ENCODE measurements at places on chromosomes 5 and 9.
A peak's percentile ranks its signal among the peaks of the same experiment; 100 is the strongest.

DNA sequence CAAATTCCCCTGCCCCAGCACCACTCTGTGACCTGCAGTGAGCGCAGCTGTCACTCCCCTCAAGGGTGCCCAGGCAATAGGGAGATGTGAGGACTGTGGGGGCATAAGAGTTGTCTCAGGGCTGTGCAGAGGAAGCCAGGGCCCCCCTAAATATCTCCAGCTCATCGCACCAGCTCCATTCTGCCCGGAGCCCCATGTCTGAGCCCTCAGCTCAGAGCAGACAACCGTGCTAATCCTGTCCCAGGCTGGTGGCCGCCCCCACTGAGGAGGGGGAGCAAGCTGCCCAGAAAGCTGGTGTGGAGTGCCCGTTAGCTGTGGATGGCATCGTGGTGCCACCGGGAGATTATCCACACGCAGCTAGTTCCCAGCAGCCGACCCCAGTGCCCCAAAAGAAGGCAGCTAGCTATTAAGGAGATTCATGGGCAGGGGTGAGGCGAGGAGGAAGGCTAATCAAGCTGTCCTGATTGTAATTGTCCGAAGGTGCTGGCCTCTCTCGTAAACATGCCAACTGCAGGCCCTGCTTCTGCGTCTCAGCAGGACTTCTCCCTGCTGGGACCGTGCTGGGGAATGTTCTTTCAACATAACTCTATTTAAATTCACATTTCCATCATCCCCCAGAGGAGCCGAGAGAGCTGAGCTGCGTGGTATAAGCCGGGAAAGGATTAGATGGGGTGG is 17.0 kb upstream of the FIBCD1 start:
- no peak for DNase-seq

GRCh38 chr5:127013407-127013806 is 17.0 kb downstream of the MARCHF3 start:
- DNase-seq = no peak

DNA sequence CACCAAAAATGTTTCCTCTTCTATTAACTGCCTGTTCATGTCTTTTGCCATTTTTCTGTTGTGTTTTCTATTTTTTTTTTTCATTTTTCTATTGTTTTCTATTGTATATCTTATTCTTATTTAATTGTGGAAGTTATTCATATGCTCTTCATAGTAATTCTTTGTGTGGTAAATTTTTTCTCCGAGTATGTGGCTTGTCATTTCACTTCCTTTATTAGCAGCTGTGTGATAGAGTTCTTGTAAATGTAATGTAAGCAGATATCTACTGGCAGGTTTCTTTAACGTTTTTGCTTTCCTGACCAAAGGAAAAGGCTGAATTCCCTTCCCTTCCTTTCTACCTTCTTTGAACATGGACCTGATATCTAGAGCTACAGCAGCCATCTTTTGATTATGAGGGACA is 5.8 kb upstream of the PLPP1 start:
- no peak for DNase-seq

DNA sequence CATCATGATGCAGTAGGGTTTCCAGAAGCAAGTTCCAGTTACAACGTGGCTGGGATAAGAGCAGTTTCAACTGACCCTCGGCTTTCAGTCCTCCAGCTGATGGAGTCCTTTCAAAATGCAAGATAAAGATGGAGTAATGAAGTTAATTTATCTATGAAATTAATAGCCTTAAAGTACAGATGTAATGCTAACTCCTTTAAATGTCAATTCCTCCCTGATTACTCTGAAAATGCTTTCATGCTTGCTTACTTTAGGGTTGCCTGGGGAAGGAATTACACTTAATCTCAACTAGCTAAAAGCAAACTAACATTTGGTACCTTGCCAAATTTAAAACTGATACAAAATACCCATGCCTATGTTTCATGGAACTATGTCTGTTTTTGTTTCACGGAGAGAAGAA is 178.4 kb downstream of the KIAA0825 start:
- no peak for DNase-seq

DNA sequence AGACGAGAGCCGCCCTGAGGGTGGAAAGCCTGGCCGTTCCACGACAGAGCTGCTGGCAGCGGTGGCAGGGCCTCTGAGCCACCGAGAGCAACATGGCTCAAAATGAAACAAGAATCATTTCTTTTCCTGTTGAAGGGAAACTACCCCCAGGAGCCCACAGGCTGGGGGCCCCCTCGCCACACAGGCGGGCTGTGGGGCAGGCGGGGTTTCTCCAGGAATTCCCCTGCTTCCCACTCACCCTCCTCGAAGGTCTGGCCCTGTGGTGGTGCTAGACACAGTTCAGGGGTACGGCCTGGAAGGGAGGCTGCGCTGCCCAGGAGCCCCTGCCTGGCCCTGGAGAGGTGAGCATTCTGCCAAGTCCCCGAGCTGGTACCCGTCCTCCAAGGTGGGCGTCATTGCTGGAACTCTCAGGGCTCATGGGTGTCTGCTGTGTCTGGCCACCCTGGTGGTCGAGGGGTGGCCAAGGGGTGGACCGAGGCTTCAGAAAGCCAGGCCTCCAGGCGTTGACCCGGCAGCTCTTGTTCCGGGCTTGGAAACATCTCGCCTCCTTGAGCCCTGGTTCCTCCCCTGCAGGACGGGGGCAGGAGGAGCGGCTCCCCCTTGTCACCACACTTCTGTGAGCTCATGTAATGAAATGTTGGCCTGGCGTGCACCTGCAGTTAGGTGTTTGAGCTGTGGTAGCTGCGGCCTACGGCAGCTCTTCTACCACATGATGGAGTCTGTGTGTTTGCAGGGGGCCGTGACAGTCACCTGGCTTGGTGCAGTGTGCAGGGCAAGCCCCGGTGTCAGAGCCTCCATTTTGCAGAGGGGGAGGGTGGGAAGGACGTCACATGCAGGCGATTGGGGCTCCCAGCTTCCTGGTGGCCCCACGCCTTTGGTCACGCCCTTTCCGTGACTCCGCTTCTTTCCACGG is 65.3 kb downstream of the RXRA start:
- no peak for DNase-seq

GRCh38 chr9:114159691-114160090 is 4.4 kb downstream of the COL27A1 start:
- no peak for DNase-seq

DNA sequence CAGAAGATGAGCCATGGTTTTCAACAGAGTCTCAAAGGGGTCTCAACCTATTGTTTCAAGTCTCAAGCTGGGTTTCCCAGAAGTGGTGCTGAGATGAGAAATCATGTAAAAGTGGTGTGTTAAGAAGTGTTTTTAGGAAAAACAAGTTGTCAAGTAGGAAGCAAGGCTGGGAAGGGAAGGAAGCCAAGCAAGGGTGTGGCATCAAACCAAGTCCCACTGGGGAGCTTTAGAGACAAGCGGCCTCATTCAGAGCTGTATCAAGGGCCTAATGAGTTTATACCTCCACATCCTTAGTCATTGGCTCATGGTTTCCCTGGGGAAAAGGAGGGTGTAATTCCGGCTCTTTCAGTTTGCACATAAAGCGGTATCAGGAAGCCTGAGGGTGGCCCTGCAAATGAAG is 26.4 kb upstream of the GABRB2 start:
- DNase-seq = no peak

DNA sequence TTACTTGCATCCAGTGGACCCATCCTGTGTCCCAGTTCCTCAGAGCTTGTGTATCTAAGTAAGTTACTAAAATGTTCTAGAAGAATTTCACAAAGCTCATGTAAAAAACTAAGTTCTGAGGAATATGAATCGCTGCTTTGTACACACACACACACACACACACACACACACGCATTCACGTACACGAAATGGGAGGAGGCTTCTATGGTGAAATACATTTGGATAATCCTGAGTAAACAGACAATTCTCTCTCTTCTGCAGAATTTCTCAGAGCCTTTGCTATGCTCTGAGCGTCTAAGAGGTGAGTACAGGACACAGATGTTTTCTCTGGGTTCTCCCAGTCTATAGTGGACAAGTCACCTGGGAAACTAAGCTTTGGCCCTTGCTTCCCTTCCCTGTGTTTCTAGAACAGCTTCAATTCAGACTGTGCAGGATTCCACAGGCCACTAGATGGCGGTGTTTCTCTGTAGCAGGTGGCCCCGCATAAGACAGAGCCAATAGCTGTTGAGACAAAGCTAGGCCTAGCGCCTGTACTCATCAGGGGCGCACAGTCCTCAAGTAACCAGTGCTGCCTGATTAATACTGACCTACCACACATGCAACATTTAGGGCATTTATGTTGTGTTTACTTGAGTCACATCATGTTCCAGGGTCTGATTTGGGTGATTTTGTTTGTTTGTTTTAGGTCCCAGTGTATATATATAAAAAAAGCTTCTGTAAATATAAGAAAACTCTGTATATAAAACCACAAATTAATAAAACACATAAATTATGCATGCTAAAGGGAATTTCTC is 114.8 kb downstream of the LIFR start:
- peak; percentile 92 for DNase-seq

DNA sequence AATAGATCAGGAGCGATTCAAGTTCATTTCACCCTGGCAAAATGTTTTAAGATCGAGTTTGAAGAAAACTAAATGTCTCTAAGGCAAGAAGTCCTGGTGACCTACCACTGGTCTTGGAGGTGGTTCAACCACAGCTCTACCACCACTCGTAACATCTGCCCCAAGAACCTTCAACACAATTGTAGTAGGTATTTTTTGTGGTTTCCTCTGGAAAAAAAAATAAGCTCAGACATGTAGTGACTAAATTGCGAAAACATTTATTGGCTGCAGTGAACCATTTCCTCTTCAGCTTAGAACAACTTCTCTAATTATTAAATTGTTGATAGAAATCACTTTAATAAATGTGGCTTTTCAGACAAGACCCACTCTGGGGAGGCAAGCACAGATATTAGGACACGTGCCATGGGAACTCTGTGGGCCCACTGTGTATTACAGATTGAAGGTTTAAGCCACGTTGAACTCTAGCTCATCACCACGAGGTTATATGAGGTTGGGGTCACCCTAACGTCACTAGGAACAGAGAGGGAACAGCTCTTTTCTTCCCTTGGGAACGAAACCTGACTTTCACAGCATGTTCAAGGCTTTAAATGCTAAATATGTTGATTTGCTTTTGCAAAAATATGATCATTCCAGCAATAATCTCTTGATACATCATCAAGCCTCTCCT is 142.9 kb downstream of the HSD17B3 start:
- no peak for DNase-seq

DNA sequence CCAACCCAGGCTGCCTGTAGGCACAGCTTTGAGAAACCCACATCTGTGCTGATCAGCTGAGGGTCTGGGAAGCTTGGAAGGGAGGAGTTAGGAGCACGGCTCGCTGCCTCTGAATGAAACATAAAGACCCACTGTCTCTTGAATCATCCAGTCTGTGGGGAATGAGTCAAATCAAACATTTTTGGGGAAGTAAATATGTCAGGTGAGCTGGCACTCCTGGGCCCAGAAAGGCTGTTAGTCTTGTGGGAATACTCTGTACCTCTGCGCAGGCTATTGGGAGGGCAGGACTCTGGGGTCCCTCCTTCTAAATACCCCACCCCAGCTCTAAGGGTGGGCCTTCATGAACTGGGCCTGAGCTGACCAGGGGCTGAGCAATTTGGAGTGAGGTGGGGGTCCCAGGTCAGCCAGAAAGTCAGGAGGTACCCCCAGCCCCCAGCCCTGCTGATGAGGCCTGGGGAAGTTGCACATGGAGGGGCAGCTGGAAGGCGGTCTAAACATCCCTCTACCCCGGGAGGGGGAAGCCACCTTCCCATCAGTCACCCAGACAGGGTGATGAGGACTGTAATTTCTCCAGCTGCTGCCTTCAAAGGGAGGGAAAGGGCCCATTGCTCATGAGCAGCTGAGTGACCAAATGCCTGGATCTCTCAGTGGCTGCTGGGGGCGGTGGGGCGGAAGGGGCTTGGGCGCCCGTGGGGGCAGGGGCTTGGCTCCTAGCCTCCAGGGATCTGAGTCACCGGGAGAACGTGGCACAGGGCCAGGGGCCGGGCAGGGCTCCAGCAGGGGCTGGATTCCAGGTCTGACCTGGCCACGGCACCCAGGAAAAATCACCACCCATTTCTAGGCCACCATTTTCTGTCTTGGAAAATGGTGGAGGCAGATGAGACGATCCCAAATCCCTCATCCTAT is 10.8 kb downstream of the FIBCD1 start:
- no peak for DNase-seq

- DNase-seq = no peak
These were observed 2.3 kb downstream of the CCDC69 start for GRCh38 chr5:151221574-151221973.

DNA sequence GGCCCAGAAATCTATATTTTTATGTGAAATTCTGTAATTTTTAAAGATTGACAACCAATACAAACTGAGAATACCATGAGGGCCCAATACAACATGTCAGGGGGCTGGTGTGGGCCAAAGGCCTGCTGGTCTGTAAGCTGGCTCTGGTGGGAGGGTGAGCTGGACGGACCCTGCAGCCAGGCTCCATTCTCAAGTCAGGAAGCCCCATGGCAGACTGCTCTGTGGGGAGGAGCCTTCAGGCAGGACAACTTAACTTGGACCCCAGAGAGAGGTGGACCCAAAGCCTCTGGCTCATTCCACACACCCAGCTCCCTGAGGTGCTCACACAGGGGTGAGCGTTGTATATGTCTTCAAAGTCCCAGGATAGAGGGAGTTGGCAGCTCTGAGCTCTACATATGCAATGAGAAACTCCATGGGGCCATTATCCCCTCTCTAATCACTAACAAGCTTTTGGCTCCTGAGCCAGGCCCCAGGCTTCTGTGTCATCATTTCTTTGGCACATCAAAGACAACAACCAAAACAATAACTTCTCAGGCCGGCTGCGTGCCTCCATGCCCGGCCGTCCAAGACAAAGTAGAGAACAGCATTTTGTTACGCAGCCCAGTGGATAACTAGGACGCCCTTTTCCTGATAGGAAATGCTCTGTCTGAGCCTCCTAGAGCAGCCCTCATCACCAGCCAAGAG is 6.4 kb downstream of the SEPTIN8 start:
- no peak for DNase-seq

DNA sequence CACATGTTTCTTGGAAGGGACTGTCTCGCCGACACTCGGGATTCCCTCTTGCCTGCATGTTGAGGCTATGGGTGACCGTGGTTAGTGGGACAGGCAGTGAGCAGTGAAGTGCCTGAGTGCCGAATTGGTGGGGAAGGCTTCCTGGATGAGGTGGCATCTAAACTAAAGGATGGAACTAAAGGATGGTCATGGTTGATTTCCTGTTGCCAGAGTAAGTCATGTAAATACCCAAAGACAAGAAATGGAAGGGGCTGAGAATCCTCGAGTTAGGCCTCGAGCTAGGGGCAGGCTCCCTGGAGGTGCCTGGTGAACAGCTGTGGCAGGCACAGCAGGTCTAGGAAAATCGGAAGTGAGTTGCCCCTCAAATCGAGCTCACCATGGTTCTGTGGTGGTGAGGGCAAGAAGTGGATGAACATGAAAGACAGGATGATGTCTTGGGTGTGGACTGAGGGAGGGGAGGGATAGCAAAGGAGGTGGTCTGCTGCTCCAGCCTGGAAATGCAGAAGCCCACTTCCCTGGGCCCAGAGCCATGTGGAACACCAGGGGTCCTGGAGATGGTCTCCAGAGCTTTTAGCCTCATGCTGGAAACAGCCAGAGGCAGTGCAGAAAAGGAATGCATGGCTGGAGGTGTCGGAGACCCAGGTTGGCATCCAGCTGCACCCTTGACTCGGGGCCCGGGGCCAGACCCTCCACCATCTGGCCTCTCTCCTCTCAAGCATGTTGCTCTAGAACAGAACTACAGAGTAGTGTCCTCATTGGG is 12.2 kb downstream of the CD74 start:
- no peak for DNase-seq

- no peak for DNase-seq
These were observed 246.7 kb downstream of the GAS1 start for GRCh38 chr9:86700629-86701028.

Data from HuH-7 (cell line).